Hepatocyte (in vitro differentiated cells): ENCODE measurements at places on chromosomes 7 and 10.

- DNase-seq: no peak
These were observed 288.7 kb upstream of the KCND2 start for GRCh38 chr7:119984247-119984646.

GRCh38 chr10:96334616-96335526 is 23.9 kb downstream of the OPALIN start:
- DNase-seq: peak; percentile 78

DNA sequence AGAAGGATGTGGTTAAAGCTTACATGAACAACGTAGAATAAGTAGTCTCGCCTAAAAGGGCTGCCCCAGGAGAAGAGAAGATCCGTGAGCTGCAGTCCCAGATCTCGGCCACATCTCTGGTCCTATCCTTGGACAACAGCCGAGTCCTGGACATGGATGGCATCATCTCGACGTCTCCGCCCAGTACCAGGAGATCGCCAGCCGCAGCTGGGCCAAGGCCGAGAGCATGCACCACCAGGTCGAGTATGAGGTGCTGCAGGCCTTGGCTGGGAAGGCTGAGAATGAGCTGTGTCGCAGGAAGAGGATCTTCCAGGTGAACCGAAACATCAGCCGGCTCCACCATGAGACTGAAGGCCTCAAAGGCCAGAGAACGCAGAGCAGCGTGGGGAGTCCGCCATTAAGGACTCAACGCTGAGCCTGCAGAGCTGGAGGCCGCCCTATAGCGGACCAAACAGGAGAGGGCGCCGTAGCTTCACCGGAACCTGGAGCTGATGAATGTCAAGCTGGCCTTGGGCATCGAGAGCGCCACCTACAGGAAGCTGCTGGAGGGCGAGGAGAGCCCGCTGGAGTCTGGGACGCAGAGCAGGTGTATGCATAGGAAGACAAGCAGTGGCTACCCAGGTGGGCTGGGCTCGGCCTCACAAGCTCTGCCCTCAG is 22.2 kb downstream of the LIPK start:
- DNase-seq: peak; percentile 7

- DNase-seq: no peak
These were observed 22.1 kb upstream of the NPVF start for GRCh38 chr7:25250386-25250785.

DNA sequence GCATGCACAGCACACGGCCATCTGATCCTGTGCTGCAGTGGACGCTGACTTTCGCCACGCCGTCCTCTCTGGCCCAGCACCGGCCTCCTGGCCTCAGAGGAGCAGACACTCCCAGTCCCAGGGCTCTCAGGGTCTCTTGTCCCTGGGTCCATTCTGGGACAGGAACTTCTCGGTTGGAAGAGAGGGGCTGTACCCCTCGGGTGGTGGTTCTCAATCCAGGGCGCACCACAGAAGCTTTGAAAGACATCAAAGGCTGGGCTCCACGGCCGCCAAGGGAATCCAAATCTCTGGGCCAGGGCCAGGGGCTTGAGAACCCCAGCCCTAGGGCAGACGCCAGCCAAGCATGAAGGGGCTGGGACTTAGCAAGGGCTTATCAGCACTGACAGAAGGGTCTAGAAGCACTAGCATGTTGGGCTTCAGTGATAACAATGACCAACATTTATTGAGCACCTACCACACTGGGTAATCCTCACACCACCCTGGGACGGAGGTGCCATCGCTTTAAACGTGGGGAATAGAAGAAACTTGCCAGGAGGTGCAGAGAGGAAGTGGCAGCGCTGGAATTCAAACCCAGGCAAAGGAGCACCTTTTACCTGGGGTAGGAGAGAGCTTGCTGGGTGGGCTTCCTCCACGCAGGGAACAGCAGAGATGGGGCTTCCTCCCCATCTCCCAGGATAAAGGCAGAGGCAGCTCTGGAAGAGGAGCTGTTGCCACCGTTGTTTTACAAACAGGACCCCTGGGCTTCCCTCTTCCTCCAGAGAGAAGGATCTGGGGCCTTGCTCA is 1.8 kb upstream of the PYROXD2 start:
- no peak for DNase-seq

GRCh38 chr7:82444220-82444909 is 788 bp upstream of the CACNA2D1 start:
- no peak for DNase-seq

DNA sequence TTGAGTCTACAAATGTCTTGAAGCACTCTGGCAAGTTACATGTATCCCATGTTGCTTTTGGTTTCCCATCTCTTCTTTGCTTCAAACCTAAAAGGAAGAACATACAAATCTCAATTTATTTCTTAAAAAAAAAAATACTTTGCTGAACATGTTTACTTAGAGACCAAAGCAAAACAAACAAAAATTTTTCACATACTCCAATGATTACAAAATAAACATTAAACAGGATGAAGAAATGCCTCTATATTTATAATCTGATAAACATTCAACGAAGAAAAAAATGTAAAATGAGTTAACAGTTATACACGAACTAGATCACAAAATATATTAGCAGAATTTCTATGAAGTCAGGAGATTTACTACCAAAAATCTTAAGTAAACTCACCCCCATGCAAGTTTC is 31.3 kb downstream of the FAM204A start:
- no peak for DNase-seq

GRCh38 chr10:12405342-12406320 is 56.3 kb downstream of the CAMK1D start:
- peak; percentile 28 for DNase-seq

GRCh38 chr7:46058086-46058823 is 137.2 kb upstream of the IGFBP3 start:
- no peak for DNase-seq

DNA sequence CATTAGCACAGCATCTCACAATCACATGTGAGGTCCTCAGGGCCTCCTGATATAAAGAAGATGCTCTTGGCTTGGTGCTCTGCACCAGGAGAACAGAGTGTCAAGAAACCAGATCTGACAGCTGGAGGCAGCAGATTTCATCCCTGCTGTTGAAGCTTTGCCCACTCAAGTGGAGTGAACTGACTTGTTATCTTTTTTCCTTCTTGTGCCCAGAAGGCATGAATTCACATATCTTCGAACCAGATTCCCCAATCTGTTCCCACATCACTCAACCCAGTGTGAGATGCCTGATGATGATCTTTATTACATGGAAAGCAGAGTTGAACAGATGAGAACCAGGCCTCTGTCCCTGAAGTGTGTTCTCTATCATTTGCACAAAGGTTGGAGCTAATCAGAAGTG is 521.0 kb downstream of the SORCS1 start:
- no peak for DNase-seq

DNA sequence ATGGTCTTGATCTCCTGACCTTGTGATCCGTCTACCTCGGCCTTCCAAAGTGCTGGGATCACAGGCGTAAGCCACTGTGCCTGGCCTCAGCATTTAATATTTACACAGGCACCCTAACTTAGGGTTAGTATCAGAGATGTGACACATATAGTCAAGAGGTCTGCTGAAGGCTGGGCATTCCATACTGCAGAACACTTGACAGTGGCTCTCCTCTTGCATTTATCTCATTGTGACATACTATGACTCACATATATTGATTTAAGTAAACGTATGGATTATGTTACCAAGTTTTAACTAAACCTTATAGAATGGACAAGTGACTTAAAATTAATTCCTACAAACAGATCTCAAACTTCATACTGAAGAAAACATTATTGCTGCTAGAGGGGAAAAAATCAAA is 36.6 kb downstream of the BRAF start:
- no peak for DNase-seq

DNA sequence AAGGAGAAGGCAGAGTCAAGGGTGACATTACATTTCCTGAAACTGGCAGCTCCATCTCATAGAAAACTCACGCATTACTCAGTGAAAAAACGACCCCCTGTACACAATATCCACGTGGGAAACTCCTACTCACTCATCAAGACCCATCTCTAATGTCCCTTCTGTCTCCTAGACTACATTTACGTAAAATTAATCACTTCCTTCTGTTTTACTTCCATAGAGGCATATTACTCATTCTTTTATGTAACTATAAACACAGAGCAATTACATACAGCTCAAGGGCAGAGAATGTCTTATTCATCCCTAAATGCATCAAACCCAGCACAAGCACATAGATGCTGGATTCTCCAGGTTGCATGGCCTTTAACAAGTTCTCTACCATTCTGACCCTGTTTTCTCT is 281.8 kb downstream of the KCNMA1 start:
- no peak for DNase-seq

DNA sequence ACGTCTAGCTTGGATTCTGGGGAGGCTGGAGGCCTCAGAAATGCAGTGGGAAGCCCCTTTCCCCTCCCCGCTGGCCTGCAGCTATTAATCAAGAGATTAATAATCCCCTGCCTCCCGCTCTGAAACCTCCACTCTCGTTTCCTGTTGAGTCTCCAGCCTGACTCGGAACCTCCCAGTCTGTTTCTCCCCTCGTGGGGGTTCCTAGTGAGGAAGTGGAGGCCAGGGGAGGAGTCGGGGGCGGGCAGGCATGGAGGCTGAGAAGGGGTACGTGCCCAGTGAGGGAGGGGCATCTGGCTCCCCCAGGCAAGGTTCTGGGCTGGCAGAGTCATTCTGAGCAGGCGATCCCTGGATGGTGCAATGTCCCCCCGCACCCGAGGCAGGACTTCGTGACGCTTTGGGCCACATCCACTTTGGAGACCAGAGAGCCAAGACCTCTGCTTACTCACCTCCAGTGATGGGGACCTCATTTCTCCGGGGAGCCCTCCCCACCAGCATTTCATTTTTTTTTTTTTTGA is 73.6 kb downstream of the COL26A1 start:
- DNase-seq: no peak

DNA sequence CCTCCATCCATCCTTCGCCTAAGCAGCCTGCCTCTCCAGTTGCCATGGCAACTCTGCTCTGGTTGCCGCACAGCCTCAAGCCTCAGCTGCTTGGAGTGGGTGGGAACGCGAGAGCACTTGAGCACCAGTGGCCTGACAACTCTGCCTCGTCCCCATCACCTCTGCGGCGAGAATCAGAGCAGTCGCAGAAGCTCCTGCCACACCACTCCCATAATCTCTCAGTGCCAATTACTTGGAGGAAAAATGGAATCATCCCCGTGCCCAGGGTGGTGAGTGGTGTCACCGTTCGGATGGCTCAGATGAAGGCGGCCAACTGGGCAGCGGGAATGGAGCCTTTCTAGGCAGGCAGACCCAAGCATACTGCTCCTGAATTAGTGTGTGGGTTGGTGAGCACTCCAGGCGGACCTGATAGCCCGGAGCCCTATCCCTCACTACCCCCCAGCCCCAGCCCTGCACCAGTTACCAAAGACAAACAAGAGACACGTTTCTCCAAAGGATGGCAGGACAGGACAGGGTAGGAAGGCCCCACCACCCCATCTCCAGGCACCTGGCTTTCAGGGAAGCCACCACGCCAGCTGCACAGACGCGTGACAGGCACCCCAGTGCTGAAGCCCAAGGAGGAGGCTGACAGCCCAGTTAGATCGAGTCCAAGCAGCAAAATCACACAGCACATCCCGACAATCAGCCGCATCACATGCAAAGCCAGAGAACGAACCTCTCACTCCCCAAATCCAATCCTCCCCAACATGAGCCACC is 335.4 kb downstream of the PTPRN2 start:
- no peak for DNase-seq
